ENCODE measurements at places on chromosomes 16 and 17.

GRCh38 chr17:50882851-50883250 is 16.7 kb upstream of the TOB1 start:
- no peak for DNase-seq

- DNase-seq, result no peak
Observed at GRCh38 chr17:60398227-60398959, 6.5 kb upstream of the USP32 start.

DNA sequence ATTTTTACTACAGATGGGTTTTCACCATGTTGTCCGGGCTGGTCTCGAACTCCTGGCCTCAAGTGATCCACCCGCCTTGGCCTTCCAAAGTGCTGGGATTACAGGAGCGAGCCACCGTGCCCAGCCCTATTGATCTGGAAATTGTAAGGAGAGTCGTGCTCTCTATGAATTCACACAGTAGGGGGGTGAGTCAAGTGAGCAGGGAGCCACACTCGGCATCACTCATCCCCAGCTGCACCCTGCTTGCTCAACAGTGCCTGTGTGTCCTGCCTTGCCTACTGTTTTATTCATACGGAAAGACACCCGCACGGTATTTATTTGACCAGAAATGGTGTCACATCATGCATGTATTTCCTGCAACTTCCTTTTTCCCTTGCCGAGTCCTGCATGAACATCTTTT is 157.2 kb upstream of the FOXF1 start:
- DNase-seq, result no peak

DNA sequence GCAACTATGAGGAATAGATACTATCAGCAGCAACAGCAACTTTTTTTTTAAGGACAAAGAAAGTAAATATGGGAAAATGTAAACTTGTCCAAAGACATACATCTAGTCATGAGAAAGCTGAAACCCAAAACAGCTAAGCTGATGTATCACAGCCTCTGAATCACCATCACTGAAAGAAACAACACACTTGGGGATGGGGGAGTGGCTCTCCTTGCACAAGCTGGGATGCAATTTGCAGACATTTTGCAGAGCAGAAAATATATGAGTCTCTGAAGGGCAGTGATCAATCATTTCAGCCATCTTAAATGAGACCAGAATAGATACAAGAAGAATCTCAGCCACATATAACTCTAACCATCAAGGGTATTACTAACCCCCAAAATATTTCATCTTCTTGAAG is 79.1 kb downstream of the GRIN2A start:
- no peak for DNase-seq

- DNase-seq, result no peak
Observed at GRCh38 chr17:81651692-81652091, 4.7 kb downstream of the PDE6G start.

- DNase-seq, result no peak
Observed at GRCh38 chr17:6476076-6476809, 32.0 kb downstream of the PIMREG start.

DNA sequence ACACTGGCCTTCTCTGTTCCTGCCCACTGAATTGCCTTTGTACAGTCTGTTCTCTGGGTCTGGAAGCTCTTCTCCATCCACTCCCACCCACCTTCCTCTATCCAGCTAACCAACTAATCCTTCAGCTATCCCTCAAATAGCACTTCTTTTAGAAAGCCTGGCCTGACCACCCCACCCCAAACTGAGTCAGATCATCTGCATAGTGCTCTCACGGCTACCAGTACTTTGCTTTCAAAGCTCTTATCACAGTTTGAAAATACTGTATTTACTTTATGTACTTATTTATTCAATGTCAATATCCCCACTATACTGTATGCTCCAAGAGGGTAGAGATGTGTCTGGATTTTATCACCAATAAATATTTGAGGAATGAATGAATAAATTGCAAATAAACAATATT is 4.5 kb upstream of the CLDN7 start:
- DNase-seq, result no peak

- no peak for DNase-seq
Observed at GRCh38 chr17:62975206-62975605, 9.2 kb downstream of the TANC2 start.

GRCh38 chr16:4522051-4522581 is 16.5 kb downstream of the CDIP1 start:
- DNase-seq, result peak; percentile 89

GRCh38 chr17:1769822-1770477 is 8.1 kb downstream of the SERPINF1 start:
- no peak for DNase-seq

DNA sequence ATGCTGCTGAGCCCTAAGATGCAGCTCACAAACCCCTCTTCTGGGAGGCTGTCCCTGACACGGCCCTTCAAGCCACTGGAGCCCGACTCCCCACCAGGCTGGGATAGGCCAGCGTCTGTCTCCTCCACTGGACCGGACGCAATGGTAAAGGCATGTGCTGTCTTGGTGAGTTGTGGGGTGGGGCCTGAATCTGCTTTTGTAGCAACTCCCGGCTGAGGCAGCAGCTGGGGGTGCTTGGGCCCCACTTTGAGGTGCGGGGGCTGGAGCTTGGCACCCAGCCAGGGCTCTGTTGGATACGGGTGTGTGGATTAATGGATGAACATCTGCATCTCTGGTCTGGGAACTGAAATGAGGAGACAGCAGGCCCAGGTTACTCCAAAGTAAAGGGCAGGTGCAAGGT is 3.5 kb upstream of the NLRC3 start:
- no peak for DNase-seq

GRCh38 chr16:85142771-85143211 is 30.5 kb upstream of the CIBAR2 start:
- DNase-seq, result no peak

GRCh38 chr17:70658317-70658716 is 489.0 kb downstream of the KCNJ2 start:
- DNase-seq, result no peak

GRCh38 chr17:10549096-10549842 is at the start of gene MYH2:
MYH2 (minus strand) TSS chr17:10549658; CDS start chr17:10547920, 1,738 bp downstream.
- no peak for DNase-seq

Measured in NCI-H2107 (cell line).